ENCODE measurements at places on chromosomes 16 and 17. TPM values are rescaled to one million over a fixed set of nuclear protein-coding genes. Genes with fewer than 3 reads are reported as not detected.

The DPEP2 gene
- 1.7 TPM for total RNA-seq

The C17orf50 gene
- not detected for total RNA-seq

The EME1 gene
- 30.7 TPM for total RNA-seq

The PABPN1L gene
- total RNA-seq, result not detected

The PRMT7 gene
- 72.2 TPM for total RNA-seq

The NPW gene
- 7.0 TPM for total RNA-seq

DNA sequence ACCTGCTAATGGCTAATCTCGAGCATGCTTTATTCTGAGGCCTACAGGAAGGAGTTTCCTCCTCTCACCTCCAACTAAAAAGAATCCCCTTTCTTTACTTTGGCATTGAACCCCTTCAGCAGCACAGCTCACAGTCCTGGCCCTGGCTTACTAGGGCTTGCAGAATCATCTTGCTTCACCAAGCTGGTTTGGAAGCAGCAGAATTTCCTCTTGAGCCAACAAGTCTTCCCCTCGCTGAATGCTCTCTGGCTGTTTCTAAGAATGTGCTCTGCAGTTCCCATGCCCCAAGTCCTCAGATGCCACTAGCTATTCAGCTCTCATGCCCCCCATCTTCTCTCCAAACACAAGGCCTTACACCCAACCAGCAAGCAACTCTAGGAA lies 271.2 kb downstream of the NTN1 start:
- H3K27me3 ChIP-seq, result no peaks in the 10 kb centered on the region
- no peaks in the 10 kb centered on the region for H3K36me3 ChIP-seq
- H3K4me1 ChIP-seq, result peaks cover 22% of the 10 kb centered on the region
- no peak for DNase-seq
- no peak overlapping the region for H3K4me3 ChIP-seq
- no peak overlapping the region for H3K27ac ChIP-seq

DNA sequence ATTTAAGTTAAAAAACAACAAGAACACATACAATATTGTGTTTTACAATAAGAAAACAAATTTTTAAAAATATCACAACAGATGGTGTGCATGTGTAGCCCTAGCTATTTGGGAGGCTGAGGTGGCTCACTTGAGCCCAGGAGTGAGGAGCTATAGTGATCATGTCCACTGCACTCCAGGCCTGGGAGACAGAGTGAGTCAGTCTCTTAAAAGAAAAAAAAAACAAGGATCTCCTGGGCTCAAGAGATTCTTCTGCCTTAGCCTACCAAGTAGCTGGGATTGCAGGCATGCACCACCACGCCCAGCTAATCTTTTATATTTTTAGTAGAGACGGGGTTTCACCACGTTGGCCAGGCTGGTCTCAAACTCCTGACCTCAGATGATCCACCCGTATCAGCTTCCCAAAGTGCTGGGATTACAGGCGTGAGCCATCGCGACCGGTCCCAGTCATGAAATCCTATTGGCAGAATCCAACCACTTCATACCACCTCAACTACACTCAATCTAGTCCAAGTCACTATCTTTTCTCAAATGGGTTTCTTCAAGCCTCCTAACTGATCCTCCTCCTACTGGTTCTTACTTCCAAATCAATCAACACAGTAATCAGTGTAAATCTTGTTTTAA lies 55.0 kb downstream of the STH start:
- DNase-seq, result no peak
- peak overlapping the region; percentile 1 for H3K27ac ChIP-seq
- peaks cover 53% of the 10 kb centered on the region for H3K36me3 ChIP-seq
- H3K4me1 ChIP-seq, result peaks cover 36% of the 10 kb centered on the region

DNA sequence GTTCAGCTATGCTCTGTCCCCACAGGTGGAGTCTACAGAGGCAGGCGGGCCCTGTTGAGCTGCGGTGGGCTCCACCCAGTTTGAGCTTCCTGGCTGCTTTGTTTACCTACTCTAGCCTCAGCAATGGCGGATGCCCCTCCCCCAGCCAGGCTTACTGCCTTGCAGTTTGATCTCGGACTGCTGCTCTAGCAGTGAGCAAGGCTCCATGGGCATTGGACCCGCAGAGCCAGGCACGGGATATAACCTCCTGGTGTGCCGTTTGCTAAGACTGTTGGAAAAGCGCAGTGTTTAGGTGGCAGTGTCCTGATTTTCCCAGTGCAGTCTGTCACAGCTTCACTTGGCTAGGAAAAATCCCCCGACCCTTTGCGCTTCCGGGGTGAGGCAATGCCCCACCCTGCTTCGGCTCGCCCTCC lies 89.1 kb downstream of the BCAS3 start:
- no peak overlapping the region for H3K27ac ChIP-seq
- H3K4me1 ChIP-seq, result no peaks in the 10 kb centered on the region
- H3K36me3 ChIP-seq, result no peaks in the 10 kb centered on the region
- DNase-seq, result peak; percentile 60

- no peak for DNase-seq
- no peak overlapping the region for H3K27ac ChIP-seq
- peaks cover 3% of the 10 kb centered on the region for H3K36me3 ChIP-seq
- H3K27me3 ChIP-seq, result no peaks in the 10 kb centered on the region
These were observed 610.8 kb downstream of the KCNJ18 start for GRCh38 chr17:22303096-22303495.

DNA sequence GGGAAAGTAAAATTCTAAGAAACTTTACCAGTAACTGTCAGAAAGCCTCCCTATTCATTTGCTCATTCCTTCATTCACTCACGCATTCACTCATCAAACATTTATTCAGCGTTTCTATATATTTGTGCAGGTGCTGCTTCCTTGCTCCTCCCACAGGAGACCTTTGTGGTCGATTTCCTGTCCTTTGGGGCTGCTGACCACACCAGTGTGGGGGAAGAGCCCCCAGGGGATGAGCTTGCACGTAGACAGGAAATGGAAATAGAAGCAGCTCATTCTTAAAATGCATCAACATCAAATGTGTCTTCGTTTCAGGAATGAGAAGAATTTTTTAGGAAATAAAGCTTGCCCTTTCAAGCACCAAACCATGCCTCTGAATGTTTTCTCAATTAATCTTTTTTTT lies 9.6 kb downstream of the PIK3R6 start:
- peak; percentile 87 for DNase-seq

DNA sequence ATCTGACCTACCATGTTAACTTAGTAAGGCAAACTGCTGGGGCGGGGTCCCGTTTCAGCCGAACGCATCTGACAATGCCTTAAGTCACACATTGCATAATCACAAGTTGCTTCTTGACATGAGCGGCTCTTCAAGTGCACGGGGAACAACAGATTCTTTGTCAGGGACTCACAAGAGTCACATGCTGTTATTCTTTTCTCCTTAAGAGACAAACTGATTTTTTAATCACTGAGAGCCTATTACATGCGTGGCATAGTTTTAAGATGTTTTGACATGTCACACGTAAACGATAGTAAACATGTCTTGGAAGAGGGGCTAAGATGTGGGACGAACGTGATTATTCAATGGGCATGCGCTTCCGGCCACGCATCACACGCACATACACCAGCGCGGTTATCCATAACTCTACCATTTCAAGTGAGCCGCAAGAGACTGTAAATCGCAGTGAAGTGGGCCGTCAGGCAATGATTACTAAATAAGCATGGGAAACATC lies 63.4 kb downstream of the ADCY9 start:
- DNase-seq, result no peak
- H3K36me3 ChIP-seq, result no peaks in the 10 kb centered on the region
- no peak overlapping the region for H3K4me3 ChIP-seq
- no peak overlapping the region for H3K27ac ChIP-seq

- no peak overlapping the region for H3K4me3 ChIP-seq
- no peak overlapping the region for H3K27ac ChIP-seq
- peaks cover 18% of the 10 kb centered on the region for H3K4me1 ChIP-seq
- no peaks in the 10 kb centered on the region for H3K36me3 ChIP-seq
- DNase-seq, result no peak
These were observed 112.0 kb downstream of the ADCY9 start for GRCh38 chr16:4004206-4004605.

- H3K36me3 ChIP-seq, result no peaks in the 10 kb centered on the region
- H3K27me3 ChIP-seq, result peaks cover 4% of the 10 kb centered on the region
- peaks cover 9% of the 10 kb centered on the region for H3K4me1 ChIP-seq
- no peak overlapping the region for H3K4me3 ChIP-seq
- H3K27ac ChIP-seq, result no peak overlapping the region
- DNase-seq, result no peak
These were observed 169.9 kb downstream of the CYB561 start for GRCh38 chr17:63275971-63276745.

DNA sequence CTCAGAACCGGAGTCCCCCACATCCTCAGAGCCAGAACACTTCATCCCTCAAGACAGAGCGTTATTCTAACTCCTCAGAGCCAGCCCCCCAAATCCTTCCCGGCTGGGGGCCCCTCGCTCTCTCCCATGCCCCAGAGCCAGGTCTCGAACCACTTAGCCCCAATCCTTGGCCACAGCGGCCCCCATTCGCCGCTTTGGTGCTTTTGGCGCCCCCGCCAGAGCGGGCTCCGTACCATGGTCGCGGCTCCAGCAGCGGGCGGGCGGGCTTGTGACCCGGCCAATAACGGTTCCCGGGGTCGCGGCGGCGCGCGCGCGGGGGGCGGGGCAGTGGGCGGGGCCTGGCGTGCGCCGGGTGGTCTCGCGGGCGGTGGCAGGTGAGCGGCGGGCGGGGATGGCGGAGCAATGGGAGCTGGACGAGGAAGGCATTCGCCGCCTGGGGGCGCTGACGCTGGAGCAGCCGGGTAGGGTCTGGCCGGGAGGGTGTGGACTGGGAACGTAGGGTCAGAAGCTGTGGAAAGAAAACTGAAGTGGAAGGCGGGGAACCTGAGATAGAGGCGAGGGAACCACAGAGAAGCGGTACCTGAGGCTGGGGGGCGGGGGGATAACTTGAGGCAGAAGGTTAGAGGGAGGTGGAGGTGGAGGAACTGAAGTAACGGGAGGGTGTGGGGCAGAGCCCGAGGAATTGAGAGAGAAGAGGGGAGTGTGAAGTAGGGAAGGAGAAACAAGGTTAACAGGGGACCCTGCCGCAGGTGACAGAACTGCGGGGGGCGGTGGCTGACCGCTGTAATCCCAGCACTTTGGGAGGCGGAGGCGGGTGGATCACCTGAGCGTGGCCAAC lies at the start of the genes KCTD19 and LRRC36:
TSS of gene KCTD19 (minus strand) at position 270 of the 838 bp plus-strand sequence. CDS start at position 236, 34 bp downstream.
TSS of gene LRRC36 (plus strand) at position 344 of the 838 bp plus-strand sequence. CDS start at position 392, 48 bp downstream.
- DNase-seq, result peak; percentile 85
- no peaks in the 10 kb centered on the region for H3K36me3 ChIP-seq
- peaks cover 43% of the 10 kb centered on the region for H3K27me3 ChIP-seq
- peaks cover 8% of the 10 kb centered on the region for H3K4me1 ChIP-seq
- peak within 1 kb of the TSS; percentile 73 for H3K27ac ChIP-seq

GRCh38 chr17:74012465-74012864 lies 191.0 kb upstream of the RPL38 start:
- peak; percentile 79 for DNase-seq
- peak overlapping the region; percentile 26 for H3K4me3 ChIP-seq
- H3K27me3 ChIP-seq, result peaks cover 13% of the 10 kb centered on the region
- H3K36me3 ChIP-seq, result no peaks in the 10 kb centered on the region
- H3K27ac ChIP-seq, result peak overlapping the region; percentile 71

DNA sequence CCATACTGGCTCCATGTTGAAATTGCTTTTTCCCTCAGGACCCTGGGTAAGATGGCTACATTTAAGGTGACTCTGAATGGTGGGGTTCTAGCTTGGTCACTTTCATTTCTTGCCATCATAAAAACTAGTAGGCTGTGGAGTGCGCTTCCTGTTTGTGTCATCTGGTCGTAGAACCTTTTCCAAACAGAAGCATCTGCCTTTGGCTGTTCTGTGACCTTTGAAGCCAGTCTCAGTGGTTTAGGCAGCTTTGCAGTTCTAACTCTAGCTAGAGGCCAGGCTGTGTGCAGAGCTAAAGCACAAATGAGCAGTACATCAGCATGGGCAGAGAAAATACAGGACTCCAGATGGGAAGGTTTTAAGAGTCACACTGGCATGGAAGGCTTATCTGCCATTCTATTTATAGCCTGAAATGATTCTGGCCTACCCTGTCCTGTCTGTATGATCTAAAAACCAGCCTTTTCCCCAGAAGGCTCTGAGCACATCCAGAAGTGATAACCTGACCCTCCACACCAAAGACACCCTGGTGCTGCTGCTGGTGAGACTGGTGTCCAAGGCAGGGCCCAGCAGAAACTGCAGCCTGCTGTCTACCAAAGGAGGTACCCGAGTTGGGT lies 8.6 kb downstream of the ESRP2 start:
- peak overlapping the region; percentile 81 for H3K27ac ChIP-seq
- no peaks in the 10 kb centered on the region for H3K27me3 ChIP-seq
- H3K4me1 ChIP-seq, result peaks cover 33% of the 10 kb centered on the region
- DNase-seq, result peak; percentile 80
- H3K36me3 ChIP-seq, result peaks cover 30% of the 10 kb centered on the region
- peak overlapping the region; percentile 61 for H3K4me3 ChIP-seq

DNA sequence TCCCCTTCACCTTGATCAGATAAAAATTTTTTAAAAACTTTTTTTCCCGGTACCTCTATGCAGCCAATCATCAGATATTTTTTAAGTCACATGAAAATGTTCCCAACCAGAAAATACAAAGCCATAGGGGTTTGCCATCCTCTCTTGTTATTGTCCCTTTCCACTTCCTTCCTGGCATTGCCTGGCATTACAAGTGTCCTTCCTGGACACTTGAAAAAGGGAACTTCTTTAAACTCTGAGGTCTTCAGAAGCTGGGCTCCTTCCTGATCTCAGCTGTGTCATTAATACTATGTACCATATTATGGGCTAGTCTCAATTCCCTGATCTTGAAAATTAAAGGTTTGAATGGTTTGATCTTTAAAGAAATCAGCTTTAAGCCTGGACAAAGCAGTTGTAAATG lies 64.9 kb downstream of the TEX14 start:
- no peaks in the 10 kb centered on the region for H3K4me1 ChIP-seq
- H3K36me3 ChIP-seq, result no peaks in the 10 kb centered on the region
- H3K27ac ChIP-seq, result no peak overlapping the region

GRCh38 chr16:81366316-81366932 lies 51.7 kb downstream of the GAN start:
- H3K36me3 ChIP-seq, result peaks cover 33% of the 10 kb centered on the region
- H3K4me1 ChIP-seq, result peaks cover 3% of the 10 kb centered on the region
- H3K4me3 ChIP-seq, result no peak overlapping the region
- no peak overlapping the region for H3K27ac ChIP-seq
- peak; percentile 78 for DNase-seq

DNA sequence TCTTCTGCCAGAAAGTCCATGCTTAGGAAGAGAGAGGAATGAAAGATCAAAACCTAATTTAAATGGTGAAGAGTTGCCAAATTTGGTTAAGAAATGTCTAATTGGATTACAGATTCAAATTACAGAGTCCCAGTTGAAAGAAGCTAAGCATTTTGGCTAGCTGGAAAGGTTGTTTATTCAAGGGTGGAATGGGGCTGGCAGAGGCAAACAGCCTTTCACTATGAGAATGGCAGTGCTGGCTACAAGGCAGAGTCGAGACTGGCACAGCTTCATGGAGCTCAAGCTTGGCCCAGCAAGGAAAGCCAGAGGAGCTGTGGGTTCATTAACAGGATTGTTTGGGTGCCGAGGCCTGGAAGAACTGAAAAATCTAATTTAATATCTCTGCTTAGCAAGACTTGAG lies 13.6 kb downstream of the MAP3K3 start:
- peaks cover 17% of the 10 kb centered on the region for H3K4me1 ChIP-seq
- DNase-seq, result no peak
- no peak overlapping the region for H3K4me3 ChIP-seq
- peaks cover 17% of the 10 kb centered on the region for H3K36me3 ChIP-seq
- H3K27ac ChIP-seq, result no peak overlapping the region

GRCh38 chr17:20010099-20010863 lies 1.1 kb downstream of the SPECC1 start:
- H3K36me3 ChIP-seq, result peaks cover 2% of the 10 kb centered on the region
- peaks cover 60% of the 10 kb centered on the region for H3K27me3 ChIP-seq
- no peak overlapping the region for H3K27ac ChIP-seq

All from activated CD4-positive, alpha-beta T cell treated with anti-CD3 and anti-CD28 coated beads, Interleukin-2, amount 10 ng/mL, durations not matched to agents 24 days and 14 days (primary cell).